ENCODE measurements at places on chromosomes 3 and 15.

- DNase-seq, result no peak
Measured at GRCh38 chr3:23254282-23254681, 51.2 kb downstream of the UBE2E2 start.

DNA sequence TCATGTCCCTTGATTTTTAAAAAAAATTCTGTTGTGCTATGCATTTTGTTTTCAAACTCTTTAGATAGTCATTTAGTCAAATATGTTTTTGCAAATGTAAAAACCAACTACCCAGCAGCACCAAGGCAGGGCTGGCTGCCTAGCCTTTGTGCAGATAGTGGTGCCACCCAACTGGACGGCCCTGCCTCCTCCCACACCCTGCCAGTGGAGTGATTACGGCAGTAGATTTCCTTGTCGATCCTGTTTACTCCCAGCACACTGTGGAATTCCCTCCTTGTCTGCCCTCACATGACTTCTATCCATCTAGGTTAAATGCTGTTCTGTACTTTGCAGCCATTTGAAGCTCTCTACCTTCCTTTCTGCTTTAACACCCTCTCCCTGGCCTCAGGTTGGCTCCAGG is 79.4 kb upstream of the PLXNA1 start:
- no peak for DNase-seq

- DNase-seq, result no peak
Measured at GRCh38 chr3:129617381-129618185, 11.1 kb upstream of the PLXND1 start.

- DNase-seq, result no peak
Measured at GRCh38 chr3:45309876-45310275, 78.5 kb upstream of the LARS2 start.

GRCh38 chr3:178586076-178586475 is 49.8 kb downstream of the KCNMB2 start:
- DNase-seq, result no peak

- DNase-seq, result no peak
Measured at GRCh38 chr15:38042211-38042610, 107.8 kb downstream of the TMCO5A start.

DNA sequence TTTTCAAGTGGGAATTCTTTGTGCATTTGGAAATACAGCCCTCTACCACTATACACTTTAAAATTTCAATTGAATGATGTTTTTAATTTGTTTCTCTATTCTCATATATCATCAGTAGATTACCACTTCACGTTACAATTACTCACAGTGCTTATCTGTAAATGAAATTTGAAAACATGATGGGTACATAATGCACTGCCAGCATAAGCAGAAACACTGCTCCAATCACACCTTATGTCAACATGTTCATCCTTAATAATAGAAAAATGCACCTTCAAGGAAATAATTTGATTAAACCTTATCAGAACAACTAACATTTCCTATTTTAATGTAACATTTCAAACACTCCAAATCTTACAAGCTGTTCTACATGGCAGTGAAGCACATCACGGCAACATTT is 718.4 kb downstream of the GBE1 start:
- no peak for DNase-seq

DNA sequence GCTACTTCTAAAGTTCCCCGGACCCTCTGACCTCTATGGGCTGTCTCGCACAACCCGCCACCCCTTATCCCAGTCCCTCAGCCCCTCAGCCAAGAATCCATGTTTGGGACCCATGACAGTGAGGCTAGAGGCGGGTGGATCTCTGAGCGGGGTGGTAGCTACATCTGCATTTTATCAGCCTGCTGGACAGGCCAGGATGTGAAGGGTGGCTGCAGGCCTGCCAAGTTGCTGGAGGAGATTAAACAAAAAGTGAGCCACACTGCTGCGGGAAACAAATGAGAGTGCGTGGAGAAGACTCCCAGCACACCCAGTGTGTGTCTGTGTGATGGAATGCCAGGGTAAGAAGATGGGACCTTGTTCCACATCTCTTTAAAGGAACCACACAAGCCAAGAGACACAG is 51.1 kb upstream of the SPATA12 start:
- no peak for DNase-seq

DNA sequence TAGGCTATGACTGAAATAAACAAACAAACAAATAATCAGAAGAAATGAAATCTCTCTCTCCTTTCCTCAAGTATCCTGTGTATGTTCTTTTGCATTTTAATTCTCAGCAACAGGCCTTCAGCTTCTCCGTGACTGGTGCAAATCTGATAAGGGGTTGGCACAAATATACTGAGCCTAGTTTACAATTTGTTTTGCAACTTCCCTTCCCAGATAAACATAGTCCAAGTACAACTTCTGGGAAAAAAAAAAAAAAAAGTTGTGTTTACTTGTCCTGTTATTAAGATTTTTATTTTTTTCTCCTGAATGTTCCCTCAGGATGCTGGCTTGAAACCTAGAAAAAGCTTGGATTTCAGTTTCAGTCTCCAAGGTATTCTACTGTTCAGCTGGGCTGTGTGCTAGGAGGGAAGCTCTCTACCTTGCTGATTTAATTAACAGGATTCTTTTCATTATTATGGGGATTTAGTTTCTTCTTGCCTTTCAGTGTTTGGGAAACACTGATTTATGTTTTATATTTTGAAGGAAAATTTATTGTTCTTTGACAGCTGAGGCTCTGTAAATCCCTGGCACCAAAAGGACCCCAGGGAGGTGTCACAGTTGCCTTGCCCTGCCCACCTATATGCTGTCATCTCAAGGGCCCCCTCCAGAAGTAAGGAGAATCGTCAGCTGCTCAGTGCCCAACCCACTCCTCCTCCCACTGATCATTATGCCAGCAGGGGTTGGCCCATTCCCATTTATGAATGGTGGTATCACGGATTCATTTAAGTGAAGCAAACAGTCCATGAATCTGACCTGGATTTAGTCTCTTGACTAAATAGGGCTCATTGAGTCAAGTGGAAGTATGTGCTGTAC is 185.2 kb downstream of the MEIS2 start:
- DNase-seq, result no peak

DNA sequence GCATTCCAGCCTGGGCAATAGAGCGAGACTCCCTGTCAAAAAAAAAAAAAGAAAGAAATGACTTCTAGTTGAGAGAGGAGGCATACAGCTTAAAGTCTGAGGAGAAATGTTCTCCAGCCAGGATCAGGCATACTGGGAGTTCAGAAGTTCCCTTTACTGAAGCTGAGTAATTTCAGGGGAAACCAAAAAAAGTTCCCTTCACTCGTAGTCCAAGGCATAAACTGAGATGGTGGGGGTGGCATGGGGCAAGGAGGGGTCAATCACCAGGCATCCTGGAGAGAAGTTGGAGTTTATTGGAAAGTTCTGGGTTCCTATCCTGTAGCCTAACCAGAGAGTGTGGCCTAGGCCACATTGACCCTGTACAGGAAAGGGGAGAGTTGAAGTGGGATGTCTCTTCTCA is 5.9 kb downstream of the GPX1 start:
- DNase-seq, result no peak

GRCh38 chr15:89812011-89812846 is 2.4 kb downstream of the ANPEP start:
- peak; percentile 95 for DNase-seq

GRCh38 chr3:28502397-28502937 is 153.8 kb upstream of the AZI2 start:
- no peak for DNase-seq

DNA sequence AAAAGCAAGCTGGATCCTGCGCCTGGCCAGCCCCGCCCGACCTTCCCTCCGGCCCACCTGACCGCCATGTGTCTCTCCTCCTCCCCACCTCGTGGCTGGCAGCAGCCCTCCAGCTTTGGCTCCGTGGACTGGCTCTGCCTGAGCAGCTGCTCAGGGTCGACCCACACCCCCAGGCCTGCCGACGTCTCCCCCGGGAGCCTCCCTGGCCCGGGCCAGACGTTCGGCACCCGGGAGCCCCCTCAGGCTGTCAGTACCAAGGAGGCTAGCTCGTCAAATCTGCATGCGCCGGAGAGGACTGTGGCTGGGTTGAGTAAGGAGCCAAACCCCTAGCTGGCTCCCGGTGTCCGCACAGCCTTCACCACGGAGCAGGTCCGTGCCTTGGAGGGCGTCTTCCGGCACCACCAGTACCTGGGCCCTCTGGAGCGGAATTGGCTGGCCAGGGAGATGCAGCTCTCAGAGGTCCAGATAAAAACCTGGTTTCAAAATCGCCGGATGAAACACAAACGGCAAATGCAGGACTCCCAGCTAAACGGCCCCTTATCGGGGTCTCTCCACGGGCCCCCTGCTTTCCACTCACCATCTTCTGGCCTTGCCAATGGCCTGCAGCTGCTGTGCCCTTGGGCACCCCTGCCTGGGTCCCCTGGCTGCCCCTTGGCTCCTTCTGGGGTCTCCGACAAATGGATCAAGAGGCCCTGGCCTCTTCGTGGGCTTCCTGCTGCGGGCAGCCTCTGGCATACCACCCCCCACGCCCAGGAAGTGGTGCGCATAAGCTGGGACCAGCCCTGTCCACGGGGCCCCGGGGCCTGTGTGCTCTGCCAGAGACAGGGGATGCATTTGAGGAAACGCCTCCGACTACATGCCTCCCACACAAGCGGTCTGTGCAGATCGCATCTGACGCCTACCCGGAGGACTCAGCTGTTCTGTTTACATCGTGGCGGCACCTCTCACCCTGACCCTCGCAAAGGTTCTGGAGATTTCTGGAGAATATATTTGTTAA is 345.0 kb downstream of the ZNF385D start:
- no peak for DNase-seq

DNA sequence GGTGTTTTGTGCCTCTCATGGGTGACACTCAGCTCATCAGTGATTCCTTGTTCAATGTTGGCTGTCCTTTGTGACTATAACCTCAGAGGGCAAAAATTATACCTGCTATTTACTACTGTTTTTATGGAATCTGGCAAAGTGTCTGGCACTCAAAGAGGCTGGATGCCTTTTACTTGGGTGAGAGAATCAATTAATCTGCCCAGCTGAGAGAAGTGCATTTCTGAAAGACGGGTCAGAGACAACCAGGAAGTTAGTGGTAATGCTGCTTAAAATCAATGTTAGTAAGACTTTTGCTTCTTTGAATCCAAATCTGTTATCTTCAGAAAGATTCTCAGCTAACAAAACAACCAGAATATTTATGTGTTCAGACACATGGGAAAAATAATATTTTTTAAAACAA is 436.2 kb upstream of the SUCLG2 start:
- no peak for DNase-seq

DNA sequence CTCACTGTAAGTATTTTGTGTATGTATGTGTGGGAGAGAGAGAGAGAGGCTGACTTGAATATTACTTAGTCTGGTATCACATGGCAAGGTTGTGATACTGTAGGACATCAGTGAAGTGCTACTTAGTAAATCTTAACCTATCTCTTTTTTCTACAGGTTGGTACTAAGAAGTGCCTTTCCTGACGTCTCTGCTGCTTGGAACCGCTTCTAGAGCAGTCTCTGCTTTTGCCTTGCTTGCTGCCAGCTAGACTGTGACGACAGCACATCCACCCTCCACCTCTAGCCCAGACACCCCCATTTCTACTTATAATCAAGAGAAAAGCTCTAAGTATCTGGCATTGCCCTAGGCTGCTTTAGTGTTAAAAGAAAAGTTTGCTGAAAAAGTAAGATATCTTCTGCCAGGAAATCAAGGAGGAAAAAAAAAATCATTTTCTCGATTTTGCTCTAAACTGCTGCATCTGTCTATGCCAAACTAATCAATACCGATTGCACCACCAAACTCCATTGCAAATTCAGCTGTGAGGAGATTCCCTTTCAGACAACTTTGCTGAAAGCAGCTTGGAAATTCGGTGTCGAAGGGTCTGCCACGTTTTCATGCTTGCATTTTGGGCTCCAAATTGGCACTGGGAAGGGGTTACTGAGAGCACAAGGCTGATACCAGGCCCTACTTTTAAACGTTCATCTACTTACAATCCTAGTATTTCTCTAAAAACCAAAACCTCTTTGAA is 30.7 kb downstream of the MBNL1 start:
- DNase-seq, result no peak

DNA sequence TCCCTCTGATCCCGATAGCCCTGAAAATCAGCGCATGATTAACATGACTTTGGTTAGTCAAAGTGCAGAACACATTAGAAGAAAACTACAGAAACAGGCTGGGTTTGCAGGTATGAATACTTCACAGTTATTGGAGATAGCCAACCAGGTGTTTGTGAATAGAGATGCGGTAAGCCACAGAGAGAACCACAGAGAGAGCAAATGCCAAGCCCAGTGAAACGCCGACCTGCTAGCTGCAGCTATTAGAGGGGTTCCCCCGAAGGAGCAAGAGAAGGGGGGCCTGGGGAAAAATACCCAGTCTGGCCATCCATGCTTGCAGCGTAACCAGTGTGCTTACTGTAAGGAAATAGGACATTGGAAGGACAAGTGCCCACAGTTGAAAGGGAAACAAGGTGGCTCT is 523.9 kb upstream of the CNTN3 start:
- no peak for DNase-seq

- peak; percentile 77 for DNase-seq
Measured at GRCh38 chr3:123660900-123661299, 76.0 kb upstream of the HACD2 start.

DNA sequence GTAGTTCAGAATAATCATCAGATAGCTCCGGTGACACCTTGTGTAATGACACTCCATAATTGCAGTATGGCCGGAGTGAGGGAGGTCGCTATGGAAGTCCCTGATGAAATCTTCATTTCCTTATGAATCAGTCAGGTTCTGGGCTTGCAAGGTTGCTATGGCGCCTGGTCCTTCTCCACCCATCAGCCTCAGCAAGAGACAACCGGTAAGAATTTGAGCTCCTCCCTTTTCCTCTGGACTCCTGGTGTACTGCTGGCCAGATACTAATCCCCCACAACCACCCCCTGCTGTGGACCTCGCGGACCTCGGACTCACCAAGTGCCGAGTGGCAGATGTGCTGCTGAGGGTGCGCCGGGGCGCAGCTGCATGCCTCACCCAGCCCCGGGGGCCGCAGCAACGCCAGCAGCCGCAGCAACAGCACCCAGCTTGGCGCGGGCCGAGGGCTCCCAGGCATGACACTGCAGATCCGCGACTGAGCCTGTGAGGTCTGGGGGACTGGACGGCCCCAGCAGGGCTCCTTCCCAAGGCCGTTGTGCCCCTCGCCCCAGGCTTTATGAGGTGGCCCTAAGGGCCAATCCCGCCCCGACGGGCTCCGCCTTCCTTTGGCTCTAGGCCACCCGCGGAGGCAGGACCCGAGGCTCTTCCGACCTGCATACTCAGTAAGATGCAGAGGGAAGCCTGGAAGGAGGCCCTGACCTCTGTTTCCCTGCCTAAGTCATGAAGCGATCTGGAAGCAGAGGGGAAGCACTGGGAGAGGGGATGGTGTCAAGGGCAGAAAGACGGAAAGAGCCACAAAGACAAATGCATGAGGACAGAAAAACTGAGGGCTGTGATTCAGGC is at the start of gene TIMP4:
Gene TIMP4 (minus strand): TSS at position 526 of the 840 bp plus-strand sequence. CDS start 72 bp downstream, at position 454.
- peak; percentile 89 for DNase-seq
